ENCODE measurements at places on chromosomes 4 and X. TPM values are rescaled to one million over a fixed set of nuclear protein-coding genes. Genes with fewer than 3 reads are reported as not detected.

The IL1RAPL1 gene
- not detected for total RNA-seq

The TCEAL7 gene
- total RNA-seq, result 1.9 TPM

The ABLIM2 gene
- 1.1 TPM for total RNA-seq

The FAM236C gene
- total RNA-seq, result not detected

The GPRIN3 gene
- 1.2 TPM for total RNA-seq

The LDOC1 gene
- 5.3 TPM for total RNA-seq

The ADGRL3 gene
- not detected for total RNA-seq

The TRPC3 gene
- 0.07 TPM for total RNA-seq

The NSDHL gene
- total RNA-seq, result 38.1 TPM

The DKK2 gene
- 8.3 TPM for total RNA-seq

The COL4A5 gene
- 15.3 TPM for total RNA-seq

The UGT2B11 gene
- total RNA-seq, result not detected

All from pulmonary artery endothelial cell (primary cell).